Chondrocyte (in vitro differentiated cells): ENCODE measurements at places on chromosomes 12 and 14. TPM values are rescaled to one million over a fixed set of nuclear protein-coding genes. Genes with fewer than 3 reads are reported as not detected.

SERPINA12 gene
- not detected in 3 replicates for total RNA-seq

GLI1 gene
- total RNA-seq: 6.2 to 8.3 TPM (median 6.8 TPM) in 3 replicates

KRT71 gene
- not detected in 3 replicates for total RNA-seq

TAS2R19 gene
- 1.4 to 2.2 TPM (median 1.9 TPM) in 3 replicates for total RNA-seq

UNC79 gene
- 0.10 to 0.19 TPM (median 0.15 TPM) in 3 replicates for total RNA-seq

TTC8 gene
- 25.9 to 32.6 TPM (median 27.2 TPM) in 3 replicates for total RNA-seq

MYF5 gene
- total RNA-seq: not detected in 3 replicates

TMEM121 gene
- 4.4 to 8.9 TPM (median 6.0 TPM) in 3 replicates for total RNA-seq

MIPOL1 gene
- total RNA-seq: 9.8 to 14.5 TPM (median 11.6 TPM) in 3 replicates

CNTN1 gene
- total RNA-seq: 1.6 to 4.1 TPM (median 1.8 TPM) in 3 replicates

GUCY2C gene
- not detected in 3 replicates for total RNA-seq

PAPLN gene
- total RNA-seq: 16.4 to 45.3 TPM (median 16.8 TPM) in 3 replicates

PRB2 gene
- not detected in 3 replicates for total RNA-seq

MAPKAPK5 gene
- 30.1 to 31.9 TPM (median 31.6 TPM) in 3 replicates for total RNA-seq

PZP gene
- not detected in 3 replicates for total RNA-seq

HOXC6 gene
- not detected in 3 replicates for total RNA-seq

NINJ2 gene
- total RNA-seq: 1.3 to 14.6 TPM (median 2.1 TPM) in 3 replicates

ACVRL1 gene
- total RNA-seq: 0.36 to 0.60 TPM in 2 of 3 replicates, not detected in the other

HAL gene
- total RNA-seq: 0.10 to 0.92 TPM (median 0.28 TPM) in 3 replicates

LPAR5 gene
- 0.41 to 0.57 TPM (median 0.48 TPM) in 3 replicates for total RNA-seq

CLEC9A gene
- not detected in 3 replicates for total RNA-seq

C14orf180 gene
- not detected in 3 replicates for total RNA-seq

BRMS1L gene
- 9.5 to 13.1 TPM (median 10.4 TPM) in 3 replicates for total RNA-seq

ADAMTS20 gene
- 0.18 to 0.22 TPM in 2 of 3 replicates, not detected in the other for total RNA-seq

CCDC177 gene
- total RNA-seq: not detected in 3 replicates

MYG1 gene
- total RNA-seq: 44.1 to 47.0 TPM (median 47.0 TPM) in 3 replicates

PELI2 gene
- total RNA-seq: 4.7 to 9.0 TPM (median 8.7 TPM) in 3 replicates

FGF6 gene
- not detected in 3 replicates for total RNA-seq

ASPG gene
- total RNA-seq: not detected in 3 replicates

ADAM21 gene
- 0.13 to 0.15 TPM (median 0.15 TPM) in 3 replicates for total RNA-seq

CCDC92 gene
- 63.0 to 74.7 TPM (median 68.8 TPM) in 3 replicates for total RNA-seq
